ENCODE measurements at places on chromosomes 3 and 15.

DNA sequence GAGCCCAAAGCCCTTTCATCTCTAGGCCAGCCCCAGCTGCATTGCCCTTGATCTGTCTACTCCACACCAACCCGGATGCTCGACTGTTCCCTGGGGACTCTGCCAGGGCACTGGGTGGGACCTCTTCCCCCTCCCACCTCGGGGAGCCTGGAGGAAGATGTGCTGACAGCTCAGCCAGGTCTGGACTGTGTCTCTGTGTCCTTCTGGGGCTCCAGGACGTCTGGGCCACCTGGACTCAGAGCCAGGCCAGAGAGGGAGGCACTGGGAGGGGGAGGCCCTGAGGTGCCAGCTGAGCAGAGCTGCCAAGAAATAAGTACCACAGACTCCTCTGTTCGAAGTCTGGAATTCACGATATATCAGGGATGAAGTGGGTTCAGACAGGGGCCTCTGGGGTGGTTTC is 5.8 kb upstream of the HCN4 start:
- no peak for DNase-seq

DNA sequence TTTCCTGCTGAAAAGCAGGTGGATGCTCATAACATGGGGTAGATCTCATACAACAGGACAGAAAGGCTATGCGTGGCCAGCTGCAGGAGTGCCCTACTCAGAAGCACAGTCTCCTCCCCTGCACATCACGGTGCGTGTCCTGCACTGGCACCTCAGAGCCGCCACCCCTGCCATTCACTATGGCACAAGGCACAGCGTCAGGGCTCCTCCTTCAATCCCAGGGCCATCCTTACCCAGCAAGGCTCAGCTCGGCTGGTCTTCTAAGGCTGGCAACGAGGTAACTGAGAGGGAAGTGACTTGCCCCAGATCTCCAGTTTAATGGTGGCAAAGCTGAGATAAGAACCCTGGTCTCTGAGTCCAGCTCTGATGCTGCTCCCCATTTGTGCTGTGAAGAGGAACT is 97.1 kb downstream of the CPN2 start:
- DNase-seq = no peak

- no peak for DNase-seq
Measured at GRCh38 chr15:59616379-59616778, 4.8 kb downstream of the GCNT3 start.

- no peak for DNase-seq
Measured at GRCh38 chr3:50502584-50503423, 630 bp downstream of the CACNA2D2 start.

- DNase-seq = no peak
Measured at GRCh38 chr3:66021731-66022131, 17.0 kb downstream of the MAGI1 start.
